ENCODE measurements at places on chromosomes 7 and 10. TPM values are rescaled to one million over a fixed set of nuclear protein-coding genes. Genes with fewer than 3 reads are reported as not detected.

GRCh38 chr10:72123616-72124015 is 35.3 kb upstream of the SPOCK2 start:
- DNase-seq, result no peak

GRCh38 chr10:22305721-22306120 is 10.5 kb upstream of the COMMD3 start:
- DNase-seq, result no peak

DNA sequence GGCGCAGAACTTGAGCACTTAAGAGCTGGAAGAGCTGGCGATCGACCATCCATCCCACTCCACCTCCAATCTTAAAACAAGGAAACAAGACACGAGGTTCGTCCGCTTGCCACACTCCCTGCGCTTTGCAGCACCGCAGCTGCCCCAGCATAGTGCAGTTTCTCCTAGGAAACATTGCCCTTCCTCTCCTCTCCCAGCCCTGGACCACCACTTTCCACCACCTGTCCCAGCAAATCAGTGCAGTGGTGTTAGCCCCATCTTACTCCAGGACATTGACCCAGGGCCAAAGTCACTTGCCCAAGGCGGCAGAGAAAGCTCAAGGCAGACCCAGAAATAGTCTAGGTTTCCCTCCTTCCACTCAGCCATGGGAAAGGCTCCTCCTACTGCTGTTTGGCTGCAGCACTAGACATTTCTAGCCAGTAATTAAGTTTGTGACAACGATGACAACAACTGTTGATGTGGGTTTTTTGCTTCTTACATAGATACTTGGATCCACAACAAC is 1.5 kb upstream of the PARD3 start:
- peak; percentile 42 for DNase-seq

- DNase-seq, result no peak
Measured at GRCh38 chr10:16867990-16868389, 50.8 kb upstream of the RSU1 start.

MRLN gene
- total RNA-seq, result not detected

PRR15 gene
- not detected for total RNA-seq
